Activated T-helper 1 cell treated with Interleukin-2 at 50 U/mL for 16 hours (primary cell): ENCODE measurements at places on chromosomes 5 and 9.

DNA sequence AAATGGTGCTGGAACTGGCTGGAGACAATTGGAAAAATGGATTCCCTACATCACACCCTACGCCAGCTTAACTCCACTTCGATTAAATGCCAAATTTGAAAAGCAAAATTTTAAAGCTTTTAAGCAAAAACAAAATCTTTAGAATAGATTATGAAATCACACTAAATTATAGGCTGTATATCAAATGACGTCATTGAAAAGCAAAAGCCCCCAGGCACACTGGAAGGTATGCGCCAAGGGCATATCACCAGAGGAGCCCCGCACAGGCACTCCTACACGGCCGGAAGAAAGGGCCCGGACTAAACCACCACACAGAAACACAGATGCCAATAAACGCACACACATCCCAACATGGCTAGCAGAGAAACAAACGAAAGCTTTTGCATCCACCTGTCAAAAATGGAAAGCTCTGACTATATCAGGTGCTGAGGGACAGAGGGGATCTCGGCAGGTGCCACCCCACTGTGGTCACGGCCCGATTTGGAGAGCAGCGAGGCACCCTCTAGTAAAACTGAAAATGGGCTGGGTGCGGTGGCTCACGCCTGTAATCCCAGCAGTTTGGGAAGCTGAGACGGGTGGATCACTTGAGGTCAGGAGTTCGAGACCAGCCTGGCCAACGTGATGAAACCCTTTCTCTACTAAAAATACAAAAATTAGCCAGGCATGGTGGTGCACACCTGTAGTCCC is 17.0 kb upstream of the MXD3 start:
- DNase-seq: no peak

DNA sequence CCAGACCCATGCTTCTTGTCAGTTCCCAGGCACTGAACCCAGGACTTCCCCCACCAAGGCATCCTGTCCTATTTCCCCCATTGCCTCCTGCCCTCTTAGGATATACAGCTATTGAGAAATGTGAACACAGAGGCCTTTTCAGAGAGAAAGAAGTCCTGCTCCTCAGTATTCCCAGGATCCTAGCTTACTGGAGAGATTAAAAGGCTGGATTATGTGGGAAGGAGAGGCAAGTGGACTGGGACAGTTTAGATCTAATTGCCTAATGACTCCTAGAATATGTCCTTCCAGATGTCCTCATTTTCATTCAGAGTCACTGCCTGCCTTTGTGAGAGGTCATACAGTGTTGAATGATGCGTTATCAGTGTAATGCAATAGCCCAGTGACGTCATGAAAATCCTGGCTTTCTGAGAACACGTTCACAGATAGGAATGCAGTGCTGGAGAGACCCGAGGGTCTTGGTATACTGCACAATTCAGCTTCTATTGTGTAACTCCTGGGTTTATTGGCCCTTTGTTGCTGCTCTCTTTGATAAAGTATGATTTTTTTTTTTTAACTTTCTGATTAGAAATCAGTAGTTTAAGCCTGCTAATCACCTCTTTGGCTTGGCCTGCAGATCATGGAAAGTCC is 26.2 kb downstream of the WWC1 start:
- DNase-seq: no peak

GRCh38 chr5:15421381-15421780 is 78.6 kb upstream of the FBXL7 start:
- no peak for DNase-seq

GRCh38 chr9:1248743-1249142 is 198.6 kb downstream of the DMRT2 start:
- DNase-seq: no peak
